ENCODE measurements at places on chromosomes 3 and 15.

DNA sequence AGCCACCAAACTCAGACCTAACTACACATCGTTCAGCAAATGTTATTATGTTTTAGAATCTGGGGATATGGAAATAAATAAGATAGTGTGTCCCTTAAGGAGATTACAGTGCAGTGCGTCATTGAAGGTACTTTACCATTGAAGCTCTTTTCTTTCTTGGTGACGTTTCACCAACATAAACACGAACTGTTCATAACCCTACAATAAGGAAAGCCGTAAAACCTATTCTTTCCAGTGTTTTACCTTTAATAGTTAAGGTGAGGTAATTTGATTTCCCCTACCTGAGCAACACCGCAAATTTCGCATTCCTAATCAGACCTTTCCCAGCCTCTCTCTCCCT is 826 bp downstream of the CCDC66 start:
- no peak for DNase-seq

- DNase-seq = no peak
Measured at GRCh38 chr3:194647747-194648146, 14.5 kb upstream of the TMEM44 start.

DNA sequence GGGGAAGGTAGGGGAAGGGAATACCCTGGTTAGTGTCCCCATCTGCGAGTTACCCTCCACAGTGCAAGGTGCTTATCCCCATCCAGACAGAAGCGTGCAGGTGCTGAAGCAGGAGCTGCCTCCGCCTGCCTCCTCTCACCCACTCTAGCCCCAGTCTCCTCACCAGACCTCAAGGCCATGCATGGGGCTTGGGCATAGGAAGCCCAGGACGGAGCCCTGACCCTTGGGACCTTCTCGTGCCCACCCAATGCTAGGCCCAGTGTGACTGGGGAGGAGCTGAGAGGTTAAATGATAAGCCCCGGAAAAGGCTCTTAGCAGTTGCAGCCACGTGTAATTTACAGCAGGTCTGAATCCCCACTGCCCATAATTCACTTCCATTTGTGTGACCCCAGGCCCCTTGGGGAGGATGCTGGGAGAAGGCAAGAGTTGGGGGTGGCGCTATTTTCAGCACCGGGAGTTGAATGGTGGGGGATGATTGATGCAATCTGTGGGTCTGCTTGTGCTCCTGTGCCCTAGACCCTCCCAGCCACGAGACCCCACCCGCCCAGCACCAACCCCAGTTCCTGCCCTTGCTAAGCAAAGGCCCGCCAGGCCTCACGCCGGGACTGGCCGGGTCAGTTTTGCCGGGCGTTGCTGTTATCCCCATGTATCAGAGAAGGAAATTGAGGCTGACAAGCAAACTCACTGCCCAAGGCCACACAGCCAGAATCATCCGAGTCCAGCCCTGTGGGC is 14.5 kb upstream of the PLXND1 start:
- no peak for DNase-seq

- no peak for DNase-seq
Measured at GRCh38 chr15:91561371-91562100, 292.0 kb upstream of the SLCO3A1 start.

DNA sequence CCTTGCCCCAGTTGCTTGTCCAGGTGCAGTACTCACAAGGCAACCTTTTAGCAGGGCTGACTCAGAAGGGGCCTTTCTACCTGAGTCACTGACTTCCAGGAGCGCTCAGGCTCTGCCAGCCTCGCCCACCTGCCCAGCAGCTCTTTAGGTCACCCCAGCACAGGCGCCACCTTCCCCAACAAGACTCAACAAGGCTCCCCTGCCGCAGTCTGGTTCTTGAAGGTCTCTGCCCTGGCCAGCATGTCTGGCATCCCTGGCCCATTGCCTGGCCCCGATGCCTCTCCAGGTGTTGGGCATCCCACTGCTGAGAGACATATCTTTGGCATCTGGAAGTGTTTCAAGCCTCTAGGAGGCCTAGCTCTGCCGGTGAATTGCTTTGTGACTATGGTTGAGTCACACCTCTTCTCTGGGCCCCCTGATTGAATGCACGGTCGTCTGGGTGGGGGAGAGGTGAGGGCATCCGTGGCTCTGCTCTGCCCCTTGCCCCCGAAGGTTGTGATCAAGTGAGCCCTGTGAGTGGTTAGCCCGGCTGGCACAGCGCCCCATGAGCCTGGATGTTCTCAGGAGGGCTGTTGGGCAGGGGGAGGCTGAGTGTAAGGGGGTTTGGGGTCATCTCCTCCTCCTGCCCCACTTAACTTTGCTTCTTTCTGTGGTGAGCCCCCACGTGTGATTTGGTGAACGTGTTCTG is 21.6 kb downstream of the SNX33 start:
- no peak for DNase-seq

- no peak for DNase-seq
Measured at GRCh38 chr15:85429522-85429921, 49.1 kb downstream of the AKAP13 start.

GRCh38 chr3:74041068-74041675 is 416.4 kb upstream of the PDZRN3 start:
- DNase-seq = no peak

- no peak for DNase-seq
Measured at GRCh38 chr3:89441141-89441540, 333.7 kb downstream of the EPHA3 start.

GRCh38 chr15:57364282-57365007 is 11.9 kb upstream of the CGNL1 start:
- no peak for DNase-seq

DNA sequence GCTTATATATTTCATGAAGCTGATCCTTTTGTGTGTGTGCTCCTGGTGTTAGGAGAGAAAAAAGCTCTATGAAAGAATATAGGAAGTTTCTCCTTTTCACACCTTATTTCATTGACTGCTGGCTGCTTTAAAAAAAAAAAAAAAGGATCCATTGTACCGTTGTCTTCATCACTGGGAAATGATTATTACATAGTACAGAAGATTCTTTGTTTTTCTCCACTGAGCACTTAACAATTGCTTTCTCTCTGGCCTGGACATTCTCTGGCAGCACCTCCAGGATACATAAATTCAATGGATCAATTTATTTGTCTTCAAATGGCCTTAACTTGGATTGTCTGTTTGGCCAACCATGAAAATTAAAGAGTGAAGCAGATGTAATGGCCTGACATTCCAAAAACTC is 37.2 kb downstream of the DPH3 start:
- DNase-seq = no peak

DNA sequence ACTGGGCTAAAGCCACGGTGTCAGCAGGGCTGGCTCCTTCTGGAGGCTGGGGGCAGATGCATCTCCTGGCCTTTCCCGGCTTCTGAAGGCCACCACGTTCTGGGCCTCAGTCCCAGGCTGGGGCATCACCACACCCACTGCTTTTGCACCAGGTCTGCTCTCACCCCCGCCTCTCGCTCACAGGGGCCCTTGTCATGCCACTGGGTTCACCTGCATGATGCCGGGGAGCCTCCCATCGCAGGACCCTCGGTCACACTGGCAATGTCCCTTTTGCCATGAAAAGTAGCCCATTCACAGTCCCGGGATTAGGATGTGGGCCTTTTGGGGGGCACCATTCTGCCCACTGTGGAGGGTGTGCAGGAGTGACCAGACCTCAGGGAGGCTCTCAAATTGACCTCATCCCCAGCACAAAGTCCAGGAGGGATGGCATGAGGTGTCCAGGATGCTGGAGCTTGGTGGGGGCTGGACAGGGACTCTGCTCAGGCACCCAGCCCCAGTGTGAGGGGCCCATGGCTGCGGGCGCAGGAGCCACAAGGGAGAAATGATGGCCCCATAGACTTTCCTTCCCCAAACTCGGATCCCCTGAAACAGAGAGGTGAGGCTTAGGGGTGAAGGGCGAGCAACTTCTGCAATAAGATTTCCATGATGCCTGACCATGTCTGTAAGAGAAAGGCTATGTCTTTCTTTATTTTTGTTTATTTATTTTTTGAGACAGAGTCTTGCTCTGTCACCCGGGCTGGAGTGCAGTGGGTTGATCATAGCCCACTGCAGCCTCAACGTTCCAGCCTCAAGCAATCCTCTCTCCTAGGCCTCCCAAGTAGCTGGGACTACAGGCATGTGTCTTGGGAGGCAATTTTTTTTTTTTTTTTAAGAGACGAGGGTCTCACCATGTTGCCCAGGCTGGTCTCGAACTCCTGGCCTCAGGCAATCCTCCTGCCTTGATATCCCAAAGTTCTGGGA is 189.1 kb downstream of the GOLGA6L6 start:
- no peak for DNase-seq

DNA sequence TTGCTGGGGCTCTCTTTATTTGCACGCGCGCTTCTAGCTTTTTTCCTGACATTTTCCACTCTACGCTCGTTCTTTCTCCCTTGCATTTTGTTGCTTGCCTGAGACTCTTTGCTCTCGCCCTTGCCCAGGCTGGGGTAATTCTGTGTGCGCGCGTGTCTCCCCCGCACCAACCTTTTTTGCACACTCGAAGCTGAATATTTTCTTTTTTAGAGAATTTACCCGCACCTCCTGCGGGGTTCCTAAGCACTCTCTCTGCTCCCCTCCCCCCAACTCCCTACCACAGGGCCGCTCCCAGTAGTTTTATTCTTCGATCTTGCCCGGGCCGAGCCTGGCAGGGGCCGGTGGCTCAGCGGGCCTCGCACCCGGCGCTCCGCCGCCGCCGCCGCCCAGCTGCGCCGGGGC is 732 bp downstream of the FAM43A start:
- DNase-seq = no peak

- DNase-seq = no peak
Measured at GRCh38 chr15:25793354-25794050, 69.6 kb downstream of the ATP10A start.

GRCh38 chr3:197533396-197533795 is 22.4 kb downstream of the BDH1 start:
- DNase-seq = no peak

DNA sequence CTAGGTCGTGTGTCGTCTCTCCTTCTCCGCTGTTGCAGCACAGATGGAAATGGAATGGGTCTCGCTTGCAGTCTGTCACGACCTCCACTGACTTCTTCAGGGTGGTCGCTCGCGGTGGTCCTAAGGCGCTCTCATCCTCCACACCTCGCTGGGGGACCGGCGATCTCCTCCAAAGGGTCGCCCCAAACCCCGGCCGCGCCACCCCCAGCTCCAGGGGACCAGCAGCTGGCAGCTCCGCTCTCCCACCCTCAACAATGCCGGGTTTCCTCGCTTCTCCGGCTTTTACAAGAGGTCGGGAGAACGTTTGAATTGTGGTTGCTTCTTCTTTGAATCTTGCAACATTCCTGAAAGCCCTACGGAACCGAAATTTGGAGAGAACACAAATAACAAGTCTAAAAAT is 25.9 kb downstream of the SERP1 start:
- DNase-seq = no peak

GRCh38 chr3:53028641-53029040 is 17.2 kb downstream of the SFMBT1 start:
- DNase-seq = no peak

DNA sequence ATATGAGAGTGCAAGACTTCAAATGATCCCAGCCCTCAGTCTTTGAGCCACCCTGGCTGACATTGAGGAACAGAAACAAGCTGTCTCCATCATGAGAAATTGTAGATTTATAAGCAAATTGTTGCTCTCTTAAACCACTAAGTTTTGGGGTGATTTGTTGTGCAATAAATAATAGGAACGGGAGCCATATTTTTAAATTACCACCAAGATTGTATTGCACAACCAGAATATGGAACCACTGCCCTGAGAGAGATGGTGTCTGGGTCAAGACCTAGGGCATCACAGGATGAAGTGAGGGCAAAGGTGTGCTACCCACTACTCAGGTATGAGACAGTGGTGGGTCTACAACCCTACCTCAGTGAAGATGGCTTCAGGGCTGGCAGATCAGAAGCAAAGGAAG is 2.3 kb upstream of the CFAP92 start:
- DNase-seq = no peak

DNA sequence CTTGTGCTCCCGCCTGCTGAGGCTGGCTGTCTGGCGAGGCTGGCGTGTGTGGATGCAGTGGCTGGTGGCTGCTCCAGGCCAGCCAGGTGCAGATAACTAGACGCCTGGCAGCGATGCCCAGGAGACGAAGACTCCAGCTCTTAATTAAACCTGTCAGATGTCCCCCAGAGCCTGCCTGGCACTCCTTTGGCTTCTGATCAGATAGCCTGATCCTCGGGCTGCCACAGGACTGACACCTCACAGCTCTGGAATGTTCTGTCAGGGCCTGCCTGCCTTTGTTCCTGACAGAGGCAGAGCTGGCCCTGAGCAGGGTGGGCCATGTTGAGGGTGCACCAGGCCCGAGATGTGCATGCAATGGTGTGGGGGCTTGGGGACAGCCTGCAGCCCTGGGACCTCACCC is 36.5 kb downstream of the PLXNA1 start:
- DNase-seq = no peak

DNA sequence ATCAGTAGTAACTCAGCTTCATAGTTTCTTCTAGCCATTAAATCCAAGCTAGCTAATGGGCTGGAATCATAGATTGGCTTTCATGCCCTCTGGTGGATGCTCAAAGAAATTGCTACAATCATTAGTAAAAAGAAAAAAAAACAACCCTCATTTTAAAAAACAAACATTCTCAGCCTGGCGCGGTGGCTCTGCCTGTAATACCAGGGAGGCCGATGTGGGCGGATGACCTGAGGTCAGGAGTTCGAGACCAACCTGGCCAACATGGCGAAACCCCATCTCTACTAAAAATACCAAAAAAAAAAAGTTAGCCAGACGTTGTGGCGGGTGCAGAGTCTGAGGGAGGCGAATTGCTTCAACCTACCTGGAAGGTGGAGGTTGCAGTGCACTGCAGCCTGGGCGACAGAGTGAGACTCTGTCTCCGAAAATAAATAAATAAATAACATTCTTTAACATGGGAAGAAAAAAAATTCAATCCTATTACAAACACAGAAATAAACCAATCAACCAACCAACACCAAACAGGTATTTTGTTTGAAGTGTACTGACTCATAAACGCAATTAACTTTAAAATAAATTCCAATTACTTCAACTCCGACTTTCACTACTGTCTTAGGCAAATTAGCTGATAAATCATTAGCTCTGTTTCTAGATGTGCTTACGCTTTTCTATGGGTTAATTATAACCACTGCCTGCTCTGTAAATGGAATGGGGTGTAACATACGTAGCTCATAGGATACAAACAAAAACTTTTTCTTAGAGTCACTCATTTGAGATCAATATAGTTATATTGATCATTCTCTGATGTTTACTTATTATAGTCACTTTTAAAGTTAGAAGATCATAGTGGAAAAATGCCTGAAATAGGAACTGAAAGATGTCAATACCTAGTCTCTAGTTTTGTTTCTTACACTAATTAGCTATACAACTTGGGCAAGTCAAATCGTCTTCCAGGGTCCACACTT is 24.9 kb downstream of the TMEM207 start:
- peak; percentile 33 for DNase-seq

DNA sequence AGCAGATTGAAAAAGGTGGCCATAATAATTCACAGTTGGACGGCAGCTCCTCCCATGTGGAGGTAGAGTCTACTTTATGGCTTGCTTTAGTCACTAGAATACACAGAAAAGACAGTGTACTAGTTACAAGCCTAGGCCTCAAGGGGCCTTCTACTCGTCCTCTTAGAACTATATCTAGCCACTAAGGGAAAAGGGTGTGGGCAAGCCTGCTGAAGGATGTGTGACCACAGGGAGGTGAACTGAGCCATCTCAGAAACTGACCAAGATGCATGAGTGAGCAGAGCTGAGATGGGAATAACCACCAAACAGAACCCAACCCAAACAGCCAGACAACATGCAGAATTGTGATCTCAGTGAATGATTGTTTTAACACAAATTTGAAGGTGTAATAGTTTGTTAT is 335.6 kb upstream of the LMCD1 start:
- DNase-seq = no peak

Data from NCI-H1694 treated with DMSO at 0.1 percent for 48 hours (cell line).